ENCODE measurements at places on chromosomes 4 and X.

DNA sequence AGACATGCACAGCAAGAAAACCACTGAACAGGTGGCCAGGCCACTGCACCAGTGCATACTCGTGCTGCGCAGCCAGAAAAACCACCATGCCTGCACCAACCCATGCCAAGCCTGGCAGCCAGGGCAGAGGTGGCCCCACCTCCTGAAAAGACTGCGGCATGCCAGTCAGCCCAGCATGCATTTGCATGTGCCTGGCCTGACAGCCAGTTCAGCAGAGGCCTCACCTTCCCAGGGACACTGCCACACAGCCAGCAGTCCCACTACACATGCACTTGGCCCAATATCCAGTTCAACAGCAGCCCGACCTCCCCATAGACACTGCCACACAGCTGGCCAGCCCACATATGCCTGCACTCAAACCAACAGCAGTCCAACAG is 43.5 kb upstream of the DDX60 start:
- no peak for DNase-seq

DNA sequence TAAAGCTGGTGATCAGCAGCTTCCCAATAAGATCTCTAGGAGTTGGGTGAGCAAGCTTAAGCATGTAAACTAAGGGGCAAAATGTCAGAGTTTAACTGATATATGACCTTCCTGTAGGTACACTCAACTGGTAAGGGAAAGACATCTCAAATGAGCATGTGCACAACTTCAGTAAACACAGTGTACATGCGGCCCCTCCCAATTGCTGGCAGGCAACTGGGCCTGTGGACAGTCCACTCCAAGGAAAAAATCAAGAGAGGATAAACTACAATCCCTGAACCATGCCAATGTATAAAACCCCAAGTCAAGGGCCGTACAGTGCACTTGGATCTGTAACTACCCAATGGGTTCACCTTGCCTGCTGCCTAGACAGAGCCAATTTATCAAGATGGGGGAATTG is 4.9 kb upstream of the NAA11 start:
- DNase-seq, result no peak

DNA sequence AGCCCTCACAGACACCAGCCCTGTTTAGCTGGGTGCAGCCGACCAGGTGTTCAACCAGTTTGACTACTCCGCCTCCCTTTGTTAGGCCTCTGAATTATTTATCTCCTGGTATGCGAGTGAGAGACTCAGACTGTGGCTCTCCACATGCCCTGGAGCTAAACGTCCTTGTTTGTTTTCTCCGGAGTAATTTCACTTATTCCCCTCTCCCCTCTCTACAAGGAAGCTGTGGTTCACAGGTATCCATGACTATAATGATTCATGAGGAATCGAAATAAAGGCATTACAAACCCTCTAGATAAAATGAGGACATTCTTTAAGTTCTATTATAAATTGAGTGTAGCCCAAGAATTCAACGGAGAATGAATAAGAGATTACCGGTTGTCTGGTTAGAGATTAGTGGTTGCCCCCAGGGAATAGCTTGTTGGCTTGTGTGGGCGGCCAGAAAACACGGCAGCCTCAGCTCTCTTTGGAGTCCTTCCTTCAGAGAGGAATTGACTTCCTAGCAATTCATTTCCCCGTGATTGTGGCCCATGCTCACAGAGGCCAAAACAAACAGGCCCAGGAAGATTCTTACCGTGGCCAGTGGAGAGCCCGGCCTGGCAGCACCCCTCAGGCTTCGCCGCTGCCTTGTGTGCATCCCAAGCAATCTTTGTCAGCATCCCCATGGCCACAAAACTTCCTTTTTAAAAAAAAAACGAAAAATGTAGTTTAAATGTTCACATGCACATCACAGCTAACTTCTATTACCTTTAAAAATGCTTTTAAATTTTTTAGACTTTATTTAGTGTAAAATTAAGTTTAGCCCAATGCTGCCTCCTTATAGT is 60.2 kb upstream of the CBR4 start:
- DNase-seq, result no peak

GRCh38 chr4:149723065-149723464 is 92.6 kb downstream of the IQCM start:
- DNase-seq, result no peak

GRCh38 chrX:132862562-132862961 is 95.9 kb downstream of the HS6ST2 start:
- DNase-seq, result no peak

DNA sequence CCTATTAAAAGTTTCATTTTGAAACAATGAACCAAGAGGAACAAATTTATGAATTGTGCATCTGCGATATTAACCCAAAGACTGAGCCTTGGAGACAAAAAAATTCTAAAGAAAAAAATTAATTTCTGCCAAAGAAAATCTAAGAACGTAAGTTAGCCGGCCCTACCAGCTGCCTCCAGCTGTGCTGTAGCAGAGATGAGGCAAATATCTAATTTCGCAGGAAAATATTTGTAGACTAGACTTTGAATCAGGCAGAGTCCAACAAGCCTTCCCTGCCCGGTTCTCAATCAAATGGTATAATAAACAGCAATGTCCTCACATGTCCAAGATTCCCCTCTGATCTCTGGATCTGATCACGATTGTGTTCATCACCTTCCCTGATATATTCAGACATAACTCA is 21.2 kb upstream of the SMIM20 start:
- DNase-seq, result no peak

DNA sequence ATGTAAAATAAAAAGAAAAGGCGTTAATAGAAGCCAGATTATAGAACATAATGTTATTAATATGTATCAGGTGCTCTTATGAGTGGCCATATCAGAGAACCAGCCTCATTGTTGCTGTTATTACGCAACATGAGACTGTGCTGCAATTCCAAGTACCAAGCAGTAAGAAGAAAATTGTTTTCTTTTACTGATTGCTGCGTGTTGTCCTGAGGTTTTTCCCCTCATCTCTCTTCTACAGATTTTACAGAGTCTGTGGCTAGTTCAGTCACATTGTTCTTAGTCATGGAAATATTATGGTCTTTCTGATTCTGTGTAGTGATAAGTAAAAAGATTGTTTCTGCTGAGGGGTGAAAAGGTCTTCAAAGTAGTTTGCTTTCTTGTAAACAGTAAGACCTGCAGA is 55.9 kb downstream of the NPNT start:
- no peak for DNase-seq

DNA sequence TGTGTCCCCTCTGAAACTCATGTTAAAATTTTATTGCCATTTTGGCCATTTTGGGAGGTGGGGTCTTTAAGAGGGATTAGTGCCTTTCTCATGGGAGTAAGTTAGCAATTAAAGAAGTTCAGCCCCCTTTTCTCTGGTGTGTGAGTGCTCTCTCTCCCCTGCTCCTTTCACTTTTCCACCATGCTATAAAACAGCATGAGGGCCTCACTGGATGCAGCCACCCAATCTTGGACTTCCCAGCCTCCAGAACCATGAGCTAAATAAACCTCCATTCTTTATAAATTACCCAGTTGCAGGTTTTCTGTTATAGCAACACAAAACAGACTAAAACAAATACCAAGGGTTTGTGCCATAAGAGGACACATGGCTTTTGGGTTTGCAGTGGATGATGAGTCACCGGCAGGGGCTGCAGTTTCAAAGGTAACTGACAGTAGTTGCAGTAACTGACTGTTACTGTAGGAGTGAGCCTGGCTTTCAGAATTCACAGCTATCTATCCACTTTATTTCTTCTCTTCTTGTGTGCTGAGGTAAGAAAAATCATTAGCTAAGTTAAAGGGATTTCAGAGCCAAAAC is 121.5 kb downstream of the PPEF1 start:
- DNase-seq, result no peak

DNA sequence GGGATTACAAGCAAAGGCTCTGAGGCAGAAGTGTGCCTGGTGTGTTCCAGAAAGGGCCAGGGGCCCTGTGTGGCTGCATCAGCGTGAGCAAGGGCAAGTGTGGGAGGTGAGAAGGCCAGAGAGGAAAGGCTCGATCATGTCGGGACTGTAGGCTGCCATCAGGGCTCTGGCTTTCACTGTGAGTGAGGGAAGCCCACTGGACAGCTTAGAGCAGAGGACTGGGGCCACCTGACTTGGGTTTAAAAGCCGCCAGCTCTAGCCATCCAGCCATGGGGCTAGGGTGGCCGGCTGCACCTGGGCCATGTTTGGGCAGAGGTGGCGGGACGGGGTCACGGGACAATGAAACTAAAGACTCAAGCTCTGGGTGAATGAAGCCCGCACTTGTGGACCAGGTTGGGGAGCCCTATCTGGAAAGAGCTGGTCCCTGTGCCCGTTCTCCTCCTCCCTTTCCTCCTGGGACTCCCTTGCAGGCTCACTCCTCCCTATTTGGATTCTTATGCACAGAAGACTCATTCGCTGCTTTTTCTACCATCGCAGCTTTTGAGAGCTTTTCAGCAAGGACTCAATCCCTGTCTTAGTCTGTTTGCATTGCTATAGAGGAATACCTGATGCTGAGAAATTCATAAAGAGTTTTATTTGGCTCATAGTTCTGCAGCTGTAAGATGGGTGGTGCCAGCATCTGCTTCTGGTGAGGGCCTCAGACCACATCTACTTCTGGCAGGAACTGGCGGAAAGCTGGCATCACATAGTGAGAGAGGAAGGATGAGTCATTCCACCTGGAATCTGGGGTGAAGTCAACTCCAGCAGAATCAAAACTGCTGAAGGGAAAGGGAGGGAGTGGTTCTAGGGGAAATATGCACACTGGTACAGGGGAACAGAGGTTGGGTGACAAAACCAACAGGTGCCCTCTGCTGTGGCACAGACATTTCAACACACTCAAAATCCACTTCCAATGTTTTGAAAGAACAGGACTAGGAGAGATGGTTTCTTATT is 15.3 kb downstream of the CTAG1B start:
- DNase-seq, result no peak

Data from activated CD8-positive, alpha-beta memory T cell treated with anti-CD3 and anti-CD28 coated beads, Interleukin-2, amount 50 U/mL, for 48 hours (primary cell).